Activated CD4-positive, alpha-beta T cell treated with anti-CD3 and anti-CD28 coated beads, Interleukin-2, amount 10 ng/mL, durations not matched to agents 24 days and 14 days (primary cell): ENCODE measurements at places on chromosomes 12 and 14. TPM values are rescaled to one million over a fixed set of nuclear protein-coding genes. Genes with fewer than 3 reads are reported as not detected.

DNA sequence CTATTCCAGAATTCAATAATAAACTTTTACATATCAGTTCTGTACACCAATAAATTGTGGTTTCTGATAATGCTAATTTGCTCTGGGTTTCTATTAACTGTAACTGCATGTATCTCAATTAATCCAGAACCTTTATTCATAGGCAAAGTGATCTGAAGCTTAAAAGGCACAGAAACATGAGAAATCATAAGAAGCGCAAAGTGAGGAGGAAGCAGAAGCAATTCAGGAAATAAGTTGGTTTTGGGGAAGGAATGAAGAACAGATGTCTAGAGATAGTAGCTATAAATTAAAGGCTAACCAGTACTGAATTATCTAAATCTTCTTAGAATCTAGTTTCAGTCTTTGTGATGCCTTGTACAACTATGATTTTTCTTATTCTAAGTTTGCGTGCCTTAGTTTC is 24.6 kb downstream of the KERA start:
- DNase-seq: no peak
- H3K4me3 ChIP-seq: no peak overlapping the region
- H3K27ac ChIP-seq: no peak overlapping the region
- H3K4me1 ChIP-seq: no peaks in the 10 kb centered on the region

SEC23A gene
- total RNA-seq: 63.5 and 65.8 TPM in 2 replicates

- H3K27me3 ChIP-seq: no peaks in the 10 kb centered on the region
- H3K27ac ChIP-seq: peak overlapping the region; percentile 81
- peaks cover 57% of the 10 kb centered on the region for H3K4me1 ChIP-seq
- H3K4me3 ChIP-seq: peak overlapping the region; percentile 39
- H3K36me3 ChIP-seq: peaks cover 83% of the 10 kb centered on the region
Observed at GRCh38 chr12:56716458-56716857, 8.6 kb downstream of the NACA start.

APOLD1 gene
- 4.1 and 5.2 TPM in 2 replicates for total RNA-seq

DNA sequence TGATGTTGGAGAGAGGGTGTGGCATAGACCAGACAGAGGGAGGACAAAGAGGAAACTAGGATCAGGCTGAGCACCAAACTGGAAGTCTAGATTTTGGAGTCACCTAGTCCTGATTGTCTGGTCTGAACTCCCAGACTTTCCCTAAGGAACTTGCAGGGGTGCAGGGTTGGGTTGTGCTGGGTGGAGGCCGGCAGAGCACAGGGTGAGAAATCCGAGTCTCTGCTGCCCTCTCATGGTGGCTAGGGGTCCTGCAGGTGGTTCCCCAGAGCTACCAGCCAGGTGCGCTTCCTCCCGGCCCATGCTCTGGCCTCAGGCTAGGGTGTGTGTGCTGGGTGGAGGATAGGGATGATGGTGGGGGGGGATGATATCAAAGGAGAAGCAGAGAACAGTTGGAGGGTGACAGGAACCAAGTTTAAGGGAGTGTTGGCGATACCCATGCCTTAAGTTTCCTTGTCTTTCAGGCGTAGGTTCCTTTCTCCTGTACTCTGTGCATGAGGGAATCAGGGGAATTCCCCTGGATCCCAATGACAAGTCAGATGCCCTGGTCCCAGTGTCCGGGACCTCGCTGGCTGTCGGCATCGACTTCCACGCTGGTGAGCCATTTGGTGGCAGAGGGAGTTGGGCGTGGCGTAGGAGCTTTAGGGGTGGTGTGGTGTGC is 33.5 kb upstream of the NXPH4 start:
- H3K4me3 ChIP-seq: no peak overlapping the region
- H3K36me3 ChIP-seq: no peaks in the 10 kb centered on the region
- DNase-seq: peak; percentile 94
- peaks cover 2% of the 10 kb centered on the region for H3K27me3 ChIP-seq

GRCh38 chr14:75361751-75362433 is 65.9 kb upstream of the JDP2 start:
- H3K4me3 ChIP-seq: no peak overlapping the region
- no peak for DNase-seq
- H3K27me3 ChIP-seq: peaks cover 20% of the 10 kb centered on the region

GRCh38 chr12:3371018-3371417 is 120.0 kb upstream of the PRMT8 start:
- H3K27me3 ChIP-seq: peaks cover 6% of the 10 kb centered on the region
- H3K36me3 ChIP-seq: no peaks in the 10 kb centered on the region
- no peak overlapping the region for H3K4me3 ChIP-seq

DNA sequence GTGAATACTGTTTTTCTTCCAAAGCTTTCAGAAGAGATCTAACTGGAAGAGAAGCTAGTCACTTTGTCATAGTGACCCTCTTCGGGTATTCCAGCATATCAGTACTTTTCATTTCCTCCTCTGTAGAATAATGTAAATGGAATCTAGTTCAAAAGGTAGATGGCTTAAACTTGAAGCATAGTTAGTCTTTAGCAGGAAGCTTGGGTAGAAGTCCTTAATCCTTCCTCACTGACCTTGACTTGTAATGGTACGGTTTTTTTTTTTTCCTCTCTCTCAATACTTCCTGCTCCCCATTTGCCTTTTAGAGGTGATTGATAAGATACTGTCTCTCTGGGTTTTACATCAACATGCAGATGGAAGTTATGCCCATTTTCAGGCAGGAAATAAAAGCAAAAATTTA is 1.7 kb downstream of the FBXO34 start:
- no peak for DNase-seq
- H3K27ac ChIP-seq: peak overlapping the region; percentile 12
- peaks cover 50% of the 10 kb centered on the region for H3K4me1 ChIP-seq
- peaks cover 2% of the 10 kb centered on the region for H3K36me3 ChIP-seq
- no peaks in the 10 kb centered on the region for H3K27me3 ChIP-seq
- peak overlapping the region; percentile 91 for H3K4me3 ChIP-seq

DNA sequence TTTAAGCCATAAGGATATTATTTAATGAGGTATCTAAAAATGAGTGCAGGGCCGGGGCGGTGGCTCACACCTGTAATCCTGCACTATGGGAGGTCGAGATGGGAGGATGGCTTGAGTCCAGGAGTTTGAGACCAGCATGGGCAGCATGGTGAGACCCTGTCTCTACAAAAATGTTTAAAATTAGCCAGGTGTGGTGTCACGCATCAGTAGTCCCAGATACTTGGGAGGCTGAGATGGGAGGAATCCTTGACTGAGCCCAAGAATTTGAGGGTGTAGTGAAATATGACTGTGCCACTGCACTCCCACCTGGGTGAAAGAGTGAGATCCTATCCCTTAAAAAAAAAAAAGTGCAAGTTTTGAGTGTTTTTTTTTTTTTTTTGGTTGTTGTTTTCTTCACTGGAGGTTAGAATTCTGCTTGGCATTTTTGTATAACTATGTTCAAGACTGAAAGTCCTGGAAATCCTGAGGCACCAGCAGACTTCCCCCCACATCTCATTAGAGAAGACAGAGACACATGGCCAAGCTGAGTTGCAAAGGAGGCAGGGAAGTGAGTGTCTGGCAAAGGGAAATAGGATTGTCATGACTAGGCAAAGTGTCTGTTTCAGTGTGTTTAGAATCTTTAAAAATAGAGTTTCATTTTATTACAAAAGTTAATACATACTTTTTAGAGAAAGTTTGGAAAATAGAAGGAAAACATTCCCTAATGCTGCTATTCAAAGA is 53.5 kb upstream of the DUSP6 start:
- DNase-seq: no peak
- peaks cover 6% of the 10 kb centered on the region for H3K4me1 ChIP-seq
- H3K27me3 ChIP-seq: no peaks in the 10 kb centered on the region
- H3K27ac ChIP-seq: no peak overlapping the region
- peaks cover 15% of the 10 kb centered on the region for H3K36me3 ChIP-seq
- no peak overlapping the region for H3K4me3 ChIP-seq

DNA sequence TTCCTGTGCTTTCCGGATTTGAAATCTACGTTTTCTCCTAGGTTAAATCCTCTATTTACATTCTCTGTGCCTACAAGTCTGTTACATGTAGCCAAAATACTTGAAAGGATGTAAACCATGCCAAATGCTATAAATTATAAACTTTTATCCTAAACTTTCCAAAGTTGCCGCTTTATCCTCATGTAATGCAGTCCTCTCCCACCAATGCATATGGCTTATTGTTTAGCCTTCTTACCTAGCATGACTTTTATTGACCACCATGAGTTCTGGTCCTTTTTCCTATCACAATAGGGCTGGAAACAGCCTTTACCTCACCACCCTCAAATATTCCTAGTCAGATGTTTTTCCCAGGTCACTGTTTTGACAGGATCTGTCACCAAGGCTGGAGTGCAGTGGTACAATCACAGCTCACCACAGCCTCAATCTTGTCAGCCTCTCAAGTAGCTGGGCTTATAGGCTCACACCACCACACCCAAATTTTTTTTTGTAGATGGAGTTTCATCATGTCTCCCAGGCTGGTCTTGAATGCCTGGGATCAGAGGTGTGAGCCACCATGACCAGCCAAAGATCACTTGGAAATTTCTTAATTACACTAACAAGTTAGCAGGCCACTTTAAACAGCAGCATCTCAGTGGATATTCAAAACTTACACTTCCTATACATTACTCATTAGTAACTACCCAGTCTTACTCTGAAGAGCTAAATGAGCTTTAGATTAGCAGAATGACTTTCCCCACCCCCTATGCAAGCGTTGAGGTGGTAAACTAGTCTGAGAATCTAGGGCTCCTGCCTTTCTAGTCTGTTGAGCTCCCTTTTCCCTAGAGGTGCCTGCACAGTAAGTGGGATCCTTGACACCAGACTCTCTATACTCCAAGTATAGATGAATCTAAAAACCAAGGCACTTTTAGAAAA is 4.1 kb downstream of the TUBA1B start:
- H3K4me1 ChIP-seq: peaks cover 21% of the 10 kb centered on the region
- peaks cover 44% of the 10 kb centered on the region for H3K36me3 ChIP-seq
- H3K27ac ChIP-seq: peak overlapping the region; percentile 59
- no peak for DNase-seq
- peaks cover 2% of the 10 kb centered on the region for H3K27me3 ChIP-seq
- no peak overlapping the region for H3K4me3 ChIP-seq

DNA sequence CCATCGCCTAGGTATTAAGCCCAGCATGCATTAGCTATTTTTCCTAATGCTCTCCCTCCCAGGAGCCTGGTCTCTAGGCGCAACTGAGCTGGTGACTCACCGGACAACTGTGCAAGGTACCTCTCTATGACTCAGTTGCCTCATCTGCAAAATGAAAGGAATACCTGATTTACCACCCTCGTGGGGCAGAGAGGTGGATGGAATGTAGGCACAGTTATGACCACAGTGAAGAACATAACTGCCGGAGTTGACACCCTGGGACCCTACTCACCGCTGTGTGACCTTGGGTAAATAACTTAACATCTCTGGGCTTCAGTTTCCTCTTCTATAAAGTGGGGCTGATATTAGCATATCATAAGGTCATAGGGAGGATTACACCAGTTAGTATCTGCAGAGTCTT is 22.6 kb downstream of the BCL11B start:
- DNase-seq: no peak
- peak overlapping the region; percentile 90 for H3K4me3 ChIP-seq
- no peaks in the 10 kb centered on the region for H3K27me3 ChIP-seq
- peaks cover 77% of the 10 kb centered on the region for H3K4me1 ChIP-seq
- H3K36me3 ChIP-seq: peaks cover 49% of the 10 kb centered on the region

AMDHD1 gene
- total RNA-seq: 0.21 and 0.54 TPM in 2 replicates

DNA sequence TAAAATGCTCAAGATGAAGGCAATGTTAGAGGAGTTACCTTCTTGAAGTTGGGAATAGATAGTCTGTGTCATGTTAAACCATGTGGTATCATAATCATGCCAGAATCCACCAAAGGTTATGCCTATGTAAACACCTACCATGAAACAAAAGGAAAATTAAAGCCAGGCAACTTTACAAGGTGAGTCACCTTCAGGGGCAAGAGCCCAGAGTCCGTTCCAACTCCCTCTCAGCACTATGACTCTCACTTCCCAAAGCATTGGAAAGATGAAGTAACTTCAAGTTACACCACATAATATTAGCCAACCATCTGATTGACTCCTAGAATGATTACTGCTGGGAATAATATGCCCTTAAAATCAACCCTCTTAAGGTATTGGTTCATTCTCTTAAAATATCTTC is 38.5 kb downstream of the CATSPERB start:
- H3K36me3 ChIP-seq: peaks cover 12% of the 10 kb centered on the region
- no peak for DNase-seq
- H3K27me3 ChIP-seq: no peaks in the 10 kb centered on the region

- no peak overlapping the region for H3K27ac ChIP-seq
- H3K27me3 ChIP-seq: peaks cover 31% of the 10 kb centered on the region
- no peak overlapping the region for H3K4me3 ChIP-seq
- no peaks in the 10 kb centered on the region for H3K36me3 ChIP-seq
- H3K4me1 ChIP-seq: peaks cover 4% of the 10 kb centered on the region
Observed at GRCh38 chr14:21017528-21018245, 7.2 kb downstream of the NDRG2 start.

DNA sequence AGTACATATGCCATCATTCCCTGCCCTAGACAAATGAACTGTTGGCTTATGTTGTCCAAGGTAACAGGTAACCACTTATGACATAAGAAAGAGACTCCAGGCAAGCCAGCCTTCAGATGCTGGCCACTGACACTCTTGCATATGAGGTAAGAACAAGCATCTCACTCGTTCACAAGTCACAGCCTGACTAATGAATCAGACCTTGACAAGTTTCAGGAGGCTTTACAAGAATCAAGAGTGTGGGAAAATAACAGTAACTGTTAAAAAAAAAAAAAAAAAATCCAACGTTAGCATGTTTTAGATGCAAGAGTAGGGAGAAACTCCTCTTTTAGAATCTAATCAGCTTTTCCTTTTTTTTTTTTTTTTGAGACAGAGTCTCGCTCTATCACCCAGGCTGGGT is 40.7 kb downstream of the ZFYVE1 start:
- H3K36me3 ChIP-seq: peaks cover 37% of the 10 kb centered on the region
- H3K4me3 ChIP-seq: no peak overlapping the region
- no peaks in the 10 kb centered on the region for H3K4me1 ChIP-seq
- no peak overlapping the region for H3K27ac ChIP-seq

CRY1 gene
- 23.8 and 26.0 TPM in 2 replicates for total RNA-seq

- H3K4me1 ChIP-seq: no peaks in the 10 kb centered on the region
- no peak overlapping the region for H3K27ac ChIP-seq
- no peak for DNase-seq
- H3K27me3 ChIP-seq: no peaks in the 10 kb centered on the region
- H3K4me3 ChIP-seq: no peak overlapping the region
Observed at GRCh38 chr12:1262011-1262410, 271.0 kb downstream of the ERC1 start.

DNA sequence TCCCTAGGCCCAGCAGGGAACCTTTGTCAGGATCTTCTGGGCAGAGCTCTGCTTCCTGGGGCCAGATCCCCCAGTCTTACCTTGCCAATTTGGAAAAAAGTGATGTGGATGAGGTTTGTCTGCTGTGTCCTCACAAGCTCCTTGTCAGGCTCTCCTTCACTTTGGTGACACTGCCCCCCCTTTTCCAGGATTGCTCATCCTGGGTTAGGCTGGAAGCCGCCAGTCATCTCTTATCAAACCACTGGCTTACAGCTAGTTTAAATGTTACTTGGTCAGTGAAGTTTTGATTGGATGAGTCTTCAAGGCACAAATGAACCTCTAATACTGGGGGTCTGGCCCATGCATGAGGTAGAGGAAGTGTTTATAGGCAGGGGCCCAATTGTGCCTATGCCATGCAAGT is 15.3 kb downstream of the NYNRIN start:
- peaks cover 2% of the 10 kb centered on the region for H3K27me3 ChIP-seq
- no peak overlapping the region for H3K4me3 ChIP-seq
- H3K4me1 ChIP-seq: no peaks in the 10 kb centered on the region
- no peak for DNase-seq
- H3K27ac ChIP-seq: no peak overlapping the region

KIF5A gene
- total RNA-seq: 1.8 and 2.4 TPM in 2 replicates

GRCh38 chr12:578748-579419 is 84.4 kb downstream of the NINJ2 start:
- peak overlapping the region; percentile 9 for H3K27ac ChIP-seq
- H3K4me3 ChIP-seq: no peak overlapping the region
- H3K36me3 ChIP-seq: peaks cover 4% of the 10 kb centered on the region
- no peak for DNase-seq
- no peaks in the 10 kb centered on the region for H3K27me3 ChIP-seq
- H3K4me1 ChIP-seq: peaks cover 20% of the 10 kb centered on the region
